ENCODE measurements at places on chromosomes 4 and X. TPM values are rescaled to one million over a fixed set of nuclear protein-coding genes. Genes with fewer than 3 reads are reported as not detected.

CT47B1 gene
- total RNA-seq: not detected

TLR2 gene
- 1.4 TPM for total RNA-seq

DNA sequence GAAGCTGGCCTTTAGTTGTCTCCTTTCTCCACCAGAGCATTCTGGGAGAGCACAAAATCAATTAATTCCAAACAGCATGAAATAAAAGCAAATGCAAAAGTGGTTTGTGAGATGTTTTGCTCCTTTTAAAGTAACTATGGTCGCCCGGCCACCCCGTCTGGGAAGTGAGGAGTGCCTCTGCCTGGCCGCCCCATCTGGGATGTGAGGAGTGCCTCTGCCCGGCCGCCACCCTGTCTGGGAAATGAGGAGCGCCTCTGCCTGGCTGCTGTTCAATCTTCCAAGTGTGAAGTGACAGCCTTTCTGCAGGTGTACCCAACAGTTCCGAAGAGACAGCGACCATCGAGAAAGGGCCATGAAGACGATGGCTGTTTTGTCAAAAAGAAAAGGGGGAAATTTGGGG lies 381.3 kb upstream of the FGF16 start:
- DNase-seq: no peak
- no peaks in the 10 kb centered on the region for H3K4me1 ChIP-seq
- no peaks in the 10 kb centered on the region for H3K36me3 ChIP-seq

DNA sequence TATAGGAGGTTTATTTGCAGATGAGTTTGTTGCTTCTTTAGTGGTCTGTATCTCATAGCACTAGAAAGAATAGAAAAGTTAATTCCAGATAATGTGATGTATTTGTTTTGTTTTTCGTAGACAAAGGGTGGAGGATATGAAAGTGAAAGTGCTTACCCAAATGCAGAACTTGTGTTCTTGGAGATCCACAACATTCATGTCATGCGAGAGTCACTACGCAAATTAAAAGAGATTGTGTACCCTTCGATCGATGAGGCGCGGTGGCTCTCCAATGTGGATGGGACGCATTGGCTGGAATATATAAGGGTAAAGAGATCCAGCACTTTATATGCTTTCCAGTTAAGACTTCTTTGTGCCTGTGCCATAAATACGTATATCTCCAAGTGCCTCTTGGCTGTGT lies 43.3 kb downstream of the MTMR1 start:
- H3K27ac ChIP-seq: no peak overlapping the region
- peaks cover 7% of the 10 kb centered on the region for H3K36me3 ChIP-seq
- no peaks in the 10 kb centered on the region for H3K27me3 ChIP-seq
- no peak overlapping the region for H3K4me3 ChIP-seq

DNA sequence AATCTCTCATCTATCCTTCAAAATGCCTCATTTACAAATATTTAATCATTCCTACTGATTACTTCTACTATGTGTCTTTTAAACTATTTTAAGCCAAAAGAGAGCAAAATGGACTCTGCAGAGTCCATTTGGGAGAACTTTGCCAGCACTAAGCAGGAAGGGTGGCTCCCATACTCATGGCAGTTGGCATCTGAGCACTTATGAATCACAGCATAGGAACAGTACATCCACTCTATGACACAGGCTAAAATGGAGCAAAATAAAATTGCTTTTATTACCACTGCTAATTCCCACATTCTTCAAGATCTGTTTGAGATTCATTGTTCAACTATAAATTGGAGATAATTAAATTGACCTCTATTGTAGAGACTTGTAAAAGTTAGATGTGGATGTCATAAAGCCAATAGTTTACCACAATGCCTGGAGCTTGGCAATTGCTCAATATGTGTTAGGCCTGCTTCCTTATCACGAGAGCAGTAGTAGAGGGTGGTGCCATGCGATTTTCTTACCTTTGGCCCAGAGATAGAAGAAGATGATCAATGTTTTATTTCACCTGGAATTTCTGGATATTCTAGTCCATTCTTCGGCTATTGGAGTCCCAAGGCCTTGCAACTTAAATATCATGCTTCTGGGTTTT lies 19.1 kb downstream of the HPGD start:
- H3K4me3 ChIP-seq: no peak overlapping the region
- no peak for DNase-seq
- H3K27me3 ChIP-seq: no peaks in the 10 kb centered on the region
- no peaks in the 10 kb centered on the region for H3K4me1 ChIP-seq
